ENCODE measurements at places on chromosomes 11 and 22.

DNA sequence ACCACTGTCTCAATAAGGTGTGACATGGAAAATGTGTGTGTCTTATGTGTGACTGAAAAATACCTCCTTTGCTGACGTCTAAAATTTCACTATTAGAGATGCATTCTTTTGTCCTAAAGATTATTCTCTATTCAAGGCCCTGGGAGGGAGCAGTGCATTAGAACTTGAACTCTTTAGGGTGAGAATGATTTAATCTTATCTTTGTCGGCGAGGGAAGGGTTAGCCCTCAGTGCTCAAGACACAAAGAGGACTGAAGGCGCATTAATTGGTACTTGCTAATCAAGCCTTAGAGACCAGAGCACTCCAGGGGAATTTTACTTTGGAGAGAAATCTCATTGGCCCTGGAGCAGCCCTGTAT lies 29.8 kb upstream of the PLET1 start:
- no peak for DNase-seq

DNA sequence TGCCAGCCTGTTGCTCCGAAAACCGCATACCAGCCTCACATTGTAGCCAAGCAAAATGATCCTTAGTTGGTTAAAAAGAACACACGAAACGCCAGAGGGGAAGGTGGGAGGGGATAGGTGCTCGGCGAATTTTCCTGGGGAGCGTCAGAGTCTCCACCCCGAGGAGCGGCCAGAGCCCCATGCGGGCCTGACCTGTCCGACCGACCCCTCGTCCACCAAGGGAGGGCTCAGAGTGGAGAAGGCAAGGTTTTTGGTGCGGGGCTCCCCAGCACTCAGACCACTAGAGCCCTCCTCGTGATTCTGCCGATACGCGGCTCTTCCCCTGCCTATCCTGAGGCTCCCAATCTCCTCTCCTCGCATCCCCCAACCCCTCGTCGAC lies 39.6 kb downstream of the DIXDC1 start:
- DNase-seq, result no peak

- DNase-seq, result no peak
Measured at GRCh38 chr22:48921411-48921903, 906.2 kb downstream of the BRD1 start.

GRCh38 chr11:81990659-81991443 lies 742.8 kb downstream of the FAM181B start:
- DNase-seq, result no peak

GRCh38 chr22:22903355-22903777 lies 15.8 kb downstream of the IGLL5 start:
- DNase-seq, result no peak

GRCh38 chr11:127738771-127739286 lies 738.3 kb upstream of the KIRREL3 start:
- DNase-seq, result no peak

DNA sequence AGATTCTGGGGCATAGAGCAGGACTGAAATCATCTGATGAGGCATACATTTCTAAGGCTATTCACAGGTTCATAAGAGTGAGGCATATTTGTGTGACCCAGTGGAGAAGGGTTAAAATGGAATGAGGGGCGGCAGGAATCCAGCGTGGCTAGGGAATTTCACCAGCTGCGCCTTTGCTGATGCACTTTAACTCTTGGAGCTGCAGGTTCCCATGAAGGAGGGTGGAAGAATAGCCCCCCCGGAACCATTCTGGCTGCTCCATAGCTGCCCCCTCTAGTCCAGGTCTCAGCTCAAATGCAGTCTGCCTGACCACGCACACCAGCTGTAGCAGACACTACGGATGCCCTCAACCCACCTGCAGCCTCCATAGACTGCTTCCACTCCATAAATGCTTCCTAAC lies 31.5 kb downstream of the TENM4 start:
- DNase-seq, result no peak

- DNase-seq, result no peak
Measured at GRCh38 chr11:125183641-125184040, 19.1 kb downstream of the PKNOX2 start.

GRCh38 chr11:33687733-33688479 lies 12.7 kb downstream of the C11orf91 start:
- no peak for DNase-seq

- peak; percentile 73 for DNase-seq
Measured at GRCh38 chr22:49925525-49926128, 7.2 kb downstream of the CRELD2 start.

GRCh38 chr11:32244453-32244852 lies 153.6 kb downstream of the RCN1 start:
- no peak for DNase-seq

DNA sequence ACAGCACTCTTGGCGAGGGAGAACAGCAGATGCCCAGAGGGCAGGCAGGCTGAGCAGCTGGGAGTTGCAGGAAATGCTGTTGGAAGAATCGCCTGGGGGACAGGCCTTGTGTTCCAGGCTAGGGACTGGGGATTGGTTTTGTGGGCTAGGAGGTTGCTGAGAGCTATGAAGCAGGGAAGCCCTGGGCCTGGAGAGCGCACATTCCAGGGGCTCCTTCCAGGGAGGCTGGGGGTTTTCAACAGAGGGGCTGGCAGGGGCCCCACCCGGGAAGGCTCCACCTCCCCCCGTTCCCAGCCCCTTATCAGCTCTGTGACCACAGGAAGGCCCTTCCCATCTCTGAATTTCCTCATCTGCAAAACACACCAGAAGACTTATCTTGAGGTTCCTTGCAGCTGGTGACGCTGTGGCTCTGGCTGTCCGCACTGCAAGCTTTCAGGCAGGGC lies 21.7 kb downstream of the WNT11 start:
- no peak for DNase-seq

DNA sequence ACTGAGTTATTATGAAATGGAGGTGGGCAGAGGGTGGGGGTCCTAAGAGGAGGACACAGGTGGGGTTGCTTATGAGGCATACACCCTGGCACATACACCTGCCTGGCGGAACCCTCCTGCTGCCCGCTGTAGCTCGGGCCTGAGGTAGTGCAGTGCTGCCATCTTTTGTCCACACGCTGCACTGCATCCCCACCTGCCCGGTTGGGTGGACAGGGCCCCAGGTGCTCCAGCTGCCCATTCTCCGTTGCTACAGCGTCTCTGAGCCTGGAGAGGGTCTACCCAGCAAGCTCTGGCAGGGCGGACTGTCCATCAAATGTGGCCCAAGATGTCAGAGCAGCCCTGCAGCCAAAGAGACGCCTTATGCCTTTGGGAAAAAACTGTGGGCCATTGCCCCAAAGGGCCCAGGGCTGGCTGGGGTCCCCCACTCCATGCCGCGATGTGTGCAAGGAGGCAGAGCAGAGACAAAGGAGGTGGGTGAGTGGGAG lies 131.2 kb downstream of the BUD13 start:
- DNase-seq, result no peak

GRCh38 chr11:95088946-95089619 lies 563 bp upstream of the ENDOD1 start:
- no peak for DNase-seq

DNA sequence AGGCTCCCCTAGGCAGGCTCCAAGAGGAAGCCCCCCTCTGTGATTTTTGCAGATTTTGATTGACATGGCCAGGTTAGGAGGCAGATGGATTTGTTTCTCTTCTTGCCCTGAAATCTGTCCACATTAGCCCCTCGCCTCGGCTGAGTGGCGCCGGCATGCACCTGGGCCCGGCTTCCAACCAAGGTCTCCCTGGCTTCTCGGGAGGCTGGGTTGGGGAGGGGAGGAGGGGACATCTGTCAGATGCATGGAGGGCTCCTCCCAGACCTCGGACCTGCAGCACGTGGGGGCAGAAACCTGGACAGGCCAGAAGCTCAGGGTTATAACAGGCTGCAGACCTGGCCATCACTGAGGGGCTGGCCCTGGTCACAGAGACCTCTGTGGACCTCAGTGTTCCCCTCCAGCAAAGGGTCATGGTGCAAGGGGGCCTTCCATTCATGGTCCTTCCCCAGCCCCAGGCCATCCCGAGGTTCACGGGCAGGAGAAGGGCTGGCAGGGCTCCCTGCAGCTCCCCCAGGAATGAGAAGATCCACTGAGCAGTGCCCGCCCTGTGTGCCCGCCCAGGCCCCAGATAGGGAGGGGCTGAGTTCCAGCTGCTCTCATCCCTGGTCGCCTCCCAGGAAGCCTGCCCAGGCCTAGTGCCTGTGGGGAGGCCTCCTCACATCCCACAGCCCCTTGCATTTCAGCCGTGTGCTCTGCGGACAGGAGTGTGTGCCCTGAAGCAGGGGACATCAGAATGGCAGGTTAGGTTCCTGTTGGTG lies 747.8 kb downstream of the BRD1 start:
- no peak for DNase-seq

DNA sequence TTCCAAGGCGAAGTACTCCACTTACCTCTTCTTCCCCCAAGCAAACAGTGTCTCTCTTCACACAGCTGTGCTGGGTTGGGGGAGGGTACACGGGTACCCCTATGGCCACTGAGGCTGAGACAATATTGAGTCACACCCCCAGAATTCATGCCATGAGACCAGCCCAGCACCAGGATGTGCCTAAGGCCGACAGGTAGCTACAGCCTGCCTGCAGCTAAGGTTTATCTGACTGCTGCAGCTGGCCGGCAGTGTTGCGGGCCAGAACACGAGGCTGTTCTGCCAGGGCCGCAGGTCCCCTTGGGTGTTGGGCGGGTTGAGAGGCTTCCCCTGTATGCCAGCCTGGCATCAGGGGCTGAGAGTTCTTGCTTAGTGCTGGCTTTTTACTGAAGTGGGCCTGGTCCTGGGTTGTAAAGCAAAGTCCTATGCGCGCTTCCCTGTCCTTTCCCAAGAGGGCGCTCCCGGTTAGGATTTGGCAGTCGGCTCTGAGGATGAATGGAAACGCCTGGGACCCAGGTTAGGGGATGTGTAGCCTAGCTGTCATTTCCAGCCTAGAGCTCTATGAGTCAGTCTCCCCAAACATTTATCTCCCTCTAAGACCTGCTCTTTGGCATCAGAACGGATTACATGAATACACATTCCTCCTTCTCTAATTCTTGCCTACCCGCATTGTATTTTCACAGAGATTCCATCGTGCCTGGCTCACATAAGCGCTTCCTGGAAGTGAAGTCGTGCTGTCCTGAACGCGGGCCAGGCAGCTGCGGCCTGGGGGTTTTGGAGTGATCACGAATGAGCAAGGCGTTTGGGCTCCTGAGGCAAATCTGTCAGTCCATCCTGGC lies 7.1 kb downstream of the USP18 start:
- peak; percentile 45 for DNase-seq

- no peak for DNase-seq
Measured at GRCh38 chr11:47156333-47156732, 20.3 kb downstream of the ARFGAP2 start.

GRCh38 chr22:37918580-37919270 lies 12.6 kb downstream of the MICALL1 start:
- DNase-seq, result no peak

DNA sequence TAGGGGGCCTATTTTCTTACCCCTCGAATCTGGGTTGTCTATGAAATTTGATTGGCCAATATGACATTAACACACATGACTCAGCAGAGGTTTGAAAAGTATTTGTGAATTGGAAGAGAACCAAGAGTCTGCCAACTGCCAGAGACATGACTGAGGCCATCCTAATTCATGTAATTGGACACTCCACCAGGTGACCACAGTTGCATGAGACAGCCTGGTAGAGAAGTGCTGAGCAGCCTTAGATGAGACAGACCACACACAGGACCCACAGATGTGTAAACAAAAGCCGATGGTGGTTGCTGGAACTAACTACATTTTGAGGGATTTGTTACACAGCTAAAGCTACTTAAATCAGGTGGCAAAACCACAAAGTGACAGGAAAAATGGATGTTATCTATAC lies 855 bp upstream of the MS4A5 start:
- DNase-seq, result no peak

GRCh38 chr11:14975252-14975587 lies 3.1 kb upstream of the CALCA start:
- DNase-seq, result no peak

- DNase-seq, result no peak
Measured at GRCh38 chr11:45739866-45740265, 65.1 kb upstream of the SLC35C1 start.

DNA sequence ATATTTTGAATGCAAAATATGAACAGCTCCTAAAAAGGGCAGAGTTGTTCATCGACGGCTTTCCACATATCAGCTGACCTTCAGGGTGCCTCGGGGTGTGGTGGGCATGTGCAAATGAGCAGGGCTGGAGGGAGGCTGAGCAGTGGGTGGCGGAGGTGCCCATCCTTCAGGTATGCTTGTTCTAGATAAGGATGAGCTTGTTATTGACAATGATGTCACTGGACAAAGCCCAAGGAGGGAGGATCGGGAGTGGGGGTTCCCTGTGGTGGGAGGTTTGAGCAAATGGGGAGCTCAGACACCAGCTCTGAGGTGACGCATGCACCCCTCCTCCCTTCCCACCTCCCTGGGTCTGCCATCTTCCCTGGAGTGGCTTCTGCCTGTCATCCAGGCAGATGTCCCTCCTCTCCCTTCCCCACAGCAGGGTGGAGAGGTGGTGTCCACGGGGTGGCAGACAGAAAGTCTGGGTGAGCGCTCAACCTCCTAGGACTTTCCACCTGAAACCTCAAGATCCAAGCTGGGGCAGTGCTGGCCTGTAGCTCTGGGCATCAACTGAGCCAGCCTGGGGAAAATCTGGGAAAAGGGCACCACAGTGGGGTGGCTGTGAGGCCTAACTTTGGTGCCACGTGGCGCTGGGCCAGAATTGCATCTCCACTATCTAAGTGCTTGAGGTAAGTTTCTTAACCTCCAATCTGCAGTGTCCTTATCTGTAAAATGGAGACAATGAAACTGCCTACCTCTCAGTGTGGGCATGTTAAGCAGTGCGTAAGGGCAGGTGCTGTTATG lies 106.3 kb upstream of the THY1 start:
- no peak for DNase-seq

DNA sequence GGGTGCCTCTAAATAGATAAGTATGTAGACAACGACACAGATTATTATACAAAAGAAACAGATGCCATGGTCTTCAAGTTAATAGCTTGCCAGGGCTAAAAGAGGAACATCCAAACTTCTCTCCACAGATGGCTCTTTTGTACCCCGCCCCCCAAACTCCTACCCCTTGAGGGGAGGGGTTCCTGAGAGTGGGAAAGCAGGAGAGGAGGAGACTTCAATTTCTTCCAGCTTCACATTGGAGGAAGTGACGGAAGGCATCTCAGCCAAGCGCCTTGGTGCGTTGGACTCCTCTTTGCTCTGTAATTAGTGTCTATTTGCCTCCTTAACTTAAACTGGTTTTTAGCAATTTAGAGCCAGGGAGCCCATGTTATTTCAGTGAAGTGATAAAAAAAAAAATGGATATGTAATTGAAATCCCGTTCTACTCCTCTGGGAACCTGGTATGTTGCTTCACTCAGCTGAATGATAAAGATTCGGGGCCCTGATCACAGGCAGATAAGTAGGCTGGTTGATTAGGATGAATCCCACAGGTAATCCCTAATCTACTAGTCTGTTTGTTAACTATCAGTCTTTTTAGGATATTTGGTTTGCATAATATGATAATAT lies 580.9 kb upstream of the CADM1 start:
- no peak for DNase-seq

DNA sequence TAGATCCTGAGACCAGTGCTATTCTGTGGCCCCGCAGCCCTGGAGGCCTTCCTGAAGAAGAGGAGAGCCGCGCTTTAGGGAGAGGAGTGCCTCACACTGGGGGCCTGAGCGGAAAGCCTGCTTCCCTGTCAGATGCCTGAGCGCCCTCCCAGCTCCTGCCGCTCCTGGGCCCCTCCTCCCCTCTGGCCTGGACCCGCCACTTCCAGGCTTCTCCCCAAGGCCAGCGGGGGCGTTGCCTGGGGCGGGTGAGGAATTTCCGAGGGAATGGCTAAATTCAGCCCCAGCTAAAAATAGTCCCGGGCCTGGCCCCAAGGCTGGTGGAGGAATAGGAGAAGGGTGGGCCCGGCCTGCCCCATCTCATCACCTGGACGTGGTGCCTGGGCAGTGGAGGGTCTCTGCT lies 15.4 kb downstream of the ARHGEF17 start:
- DNase-seq, result no peak

All from activated naive CD4-positive, alpha-beta T cell treated with Interleukin-2 at 50 U/mL for 16 hours (primary cell).